ENCODE measurements at places on chromosomes 7 and 10.

GRCh38 chr7:72292794-72293193 lies 119.3 kb downstream of the CALN1 start:
- no peak for DNase-seq

GRCh38 chr10:52258799-52259425 lies 55.2 kb upstream of the DKK1 start:
- no peak for DNase-seq

GRCh38 chr7:54980521-54980920 lies 38.3 kb upstream of the EGFR start:
- DNase-seq, result no peak

- no peak for DNase-seq
These were observed 194.8 kb downstream of the GRM8 start for GRCh38 chr7:127057918-127058317.

GRCh38 chr7:10912077-10912476 lies 61.6 kb upstream of the PHF14 start:
- no peak for DNase-seq

DNA sequence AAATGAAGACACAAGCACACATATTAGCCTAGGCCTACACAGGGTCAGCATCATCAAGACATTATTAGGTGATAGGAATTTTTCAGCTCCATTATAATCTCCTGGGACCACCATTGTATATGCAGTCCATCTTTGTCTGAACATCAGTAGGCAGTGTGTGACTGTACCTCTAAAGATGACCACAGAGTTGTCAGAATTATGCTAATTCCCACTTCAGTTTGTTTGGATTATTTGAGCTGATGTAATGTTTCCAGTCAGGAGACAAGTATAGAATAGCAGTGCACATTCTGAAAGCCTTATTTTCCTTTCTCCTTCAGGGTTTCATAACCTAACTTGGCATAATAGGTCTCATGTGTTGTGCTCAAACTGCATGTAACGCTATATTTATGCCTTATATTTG lies 306.4 kb downstream of the NXPH1 start:
- no peak for DNase-seq

DNA sequence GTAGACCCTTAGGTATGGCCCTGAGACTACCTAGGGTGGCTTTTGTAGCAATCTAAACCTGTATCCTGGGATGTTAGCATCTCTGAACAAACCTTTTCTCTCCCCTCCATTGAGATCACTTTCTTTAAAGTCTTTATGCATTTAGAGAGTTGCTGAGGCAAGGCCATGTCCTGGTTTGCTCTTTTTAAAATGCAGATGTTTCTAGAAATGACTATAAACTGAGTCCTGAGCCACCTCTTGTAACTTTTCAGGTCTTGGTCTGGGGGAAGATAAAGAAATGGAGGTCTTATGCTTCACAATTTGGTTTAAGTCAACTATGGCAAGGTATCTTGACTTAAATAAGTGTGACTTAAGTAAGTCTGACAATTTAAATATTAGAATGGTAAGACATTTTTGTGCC lies 78.0 kb downstream of the AUTS2 start:
- DNase-seq, result no peak

- no peak for DNase-seq
These were observed 27.2 kb downstream of the CCM2 start for GRCh38 chr7:45026984-45027773.

All from kidney capillary endothelial cell (primary cell).